Muscle of leg (tissue), 16 donors: ENCODE measurements at places on chromosomes 12 and 14. TPM values are rescaled to one million over a fixed set of nuclear protein-coding genes. Genes with fewer than 3 reads are reported as not detected.

TMCC3 gene
- 16.3 TPM for total RNA-seq

- H3K27me3 ChIP-seq: no peaks in the 10 kb centered on the region
- H3K4me3 ChIP-seq: no peak overlapping the region
- H3K4me1 ChIP-seq: peaks cover 17% of the 10 kb centered on the region
- peak; percentile 95 for DNase-seq
- H3K27ac ChIP-seq: peak overlapping the region; percentile 77
- H3K36me3 ChIP-seq: no peaks in the 10 kb centered on the region
Observed at GRCh38 chr14:50047274-50047676, 69.1 kb downstream of the VCPKMT start.

DNA sequence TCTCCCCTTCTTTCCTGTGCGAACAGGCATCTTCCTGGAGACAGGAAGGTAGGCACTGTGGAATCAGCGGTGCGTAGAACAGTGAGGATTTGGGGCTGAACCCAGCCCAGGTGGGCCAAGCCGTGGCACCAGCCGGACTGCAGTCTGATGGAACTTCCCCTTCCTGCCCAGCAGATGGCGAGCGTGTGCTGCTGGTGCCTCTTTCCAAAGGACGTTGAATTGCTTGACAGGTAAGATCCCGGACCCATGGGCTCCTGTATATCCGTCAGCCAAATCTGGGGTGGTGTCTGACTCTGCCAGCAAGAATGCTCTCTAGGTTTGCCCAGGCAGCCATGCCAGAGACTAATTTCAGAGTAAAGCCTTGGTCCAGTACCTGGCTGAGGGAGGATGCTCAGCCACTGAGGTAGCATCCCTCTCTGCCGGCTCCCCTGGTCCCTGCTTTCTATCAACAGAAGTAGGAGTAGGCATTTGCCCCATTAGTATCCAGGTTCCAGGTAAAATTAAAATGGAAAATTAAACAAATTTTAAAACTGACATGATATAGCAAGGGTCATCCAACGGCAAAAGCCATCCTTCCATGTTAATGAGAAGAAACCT lies 21.1 kb upstream of the KCNA5 start:
- DNase-seq: peak; percentile 61
- no peaks in the 10 kb centered on the region for H3K36me3 ChIP-seq
- no peak overlapping the region for H3K4me3 ChIP-seq

GRCh38 chr12:9389796-9390195 lies 181.6 kb upstream of the PZP start:
- H3K4me3 ChIP-seq: no peak overlapping the region
- H3K36me3 ChIP-seq: no peaks in the 10 kb centered on the region
- no peak overlapping the region for H3K27ac ChIP-seq
- no peaks in the 10 kb centered on the region for H3K27me3 ChIP-seq

- H3K27me3 ChIP-seq: no peaks in the 10 kb centered on the region
- peaks cover 5% of the 10 kb centered on the region for H3K4me1 ChIP-seq
- no peak overlapping the region for H3K4me3 ChIP-seq
- DNase-seq: no peak
- H3K27ac ChIP-seq: no peak overlapping the region
- H3K36me3 ChIP-seq: peaks cover 5% of the 10 kb centered on the region
Observed at GRCh38 chr14:24255931-24256711, 6.9 kb downstream of the TGM1 start.

DNA sequence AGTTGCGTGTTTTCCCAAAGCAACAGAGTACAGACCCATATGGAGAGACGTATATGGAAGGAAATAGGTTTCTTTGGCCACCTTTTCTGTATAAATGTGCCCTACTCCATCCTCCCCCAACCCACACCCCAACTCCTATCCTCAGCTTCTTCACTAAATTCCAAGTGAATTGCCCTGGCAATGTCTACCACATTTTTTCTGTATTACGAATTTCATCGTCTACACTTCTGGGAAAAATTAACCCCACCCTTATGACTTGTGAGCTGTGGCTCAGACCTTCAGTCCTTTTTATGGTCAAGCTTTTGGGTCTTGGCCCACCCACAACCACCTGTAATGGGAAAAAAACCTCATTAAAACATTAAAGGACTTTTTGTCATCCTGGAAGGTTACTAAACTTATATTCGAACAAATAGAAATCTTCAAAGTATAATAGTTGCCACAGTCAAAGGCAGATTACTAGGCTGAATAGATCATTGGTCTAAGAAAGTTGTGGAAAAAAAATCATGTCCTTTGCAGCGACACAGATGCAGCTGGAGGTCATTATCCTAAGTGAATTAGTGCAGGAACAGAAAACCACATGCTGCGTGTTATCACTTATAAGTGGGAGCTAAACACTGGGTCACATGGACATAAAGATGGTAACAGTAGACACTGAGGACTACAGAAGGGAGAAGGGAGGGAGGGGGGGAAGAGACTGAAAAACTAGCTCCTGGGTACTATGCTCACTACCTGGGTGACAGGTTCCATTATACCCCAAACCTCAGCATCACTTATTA lies 15.7 kb upstream of the NFKBIA start:
- no peaks in the 10 kb centered on the region for H3K36me3 ChIP-seq
- no peak for DNase-seq
- no peaks in the 10 kb centered on the region for H3K27me3 ChIP-seq
- no peak overlapping the region for H3K4me3 ChIP-seq
- H3K27ac ChIP-seq: no peak overlapping the region

PSMC6 gene
- total RNA-seq: 114 TPM

GRCh38 chr12:14403293-14403692 lies 37.8 kb downstream of the ATF7IP start:
- DNase-seq: no peak
- H3K27me3 ChIP-seq: no peaks in the 10 kb centered on the region
- no peak overlapping the region for H3K4me3 ChIP-seq
- H3K27ac ChIP-seq: peak overlapping the region; percentile 32
- H3K36me3 ChIP-seq: peaks cover 2% of the 10 kb centered on the region
- H3K4me1 ChIP-seq: no peaks in the 10 kb centered on the region

MGAT4C gene
- total RNA-seq: 1.1 TPM

GRCh38 chr12:16509411-16509810 lies 96.6 kb downstream of the LMO3 start:
- H3K4me3 ChIP-seq: no peak overlapping the region
- no peaks in the 10 kb centered on the region for H3K36me3 ChIP-seq
- H3K27ac ChIP-seq: no peak overlapping the region

KRT1 gene
- 0.35 TPM for total RNA-seq

- peak; percentile 72 for DNase-seq
- H3K27me3 ChIP-seq: no peaks in the 10 kb centered on the region
Observed at GRCh38 chr12:57519796-57520052, 590 bp downstream of the DDIT3 start.

DNA sequence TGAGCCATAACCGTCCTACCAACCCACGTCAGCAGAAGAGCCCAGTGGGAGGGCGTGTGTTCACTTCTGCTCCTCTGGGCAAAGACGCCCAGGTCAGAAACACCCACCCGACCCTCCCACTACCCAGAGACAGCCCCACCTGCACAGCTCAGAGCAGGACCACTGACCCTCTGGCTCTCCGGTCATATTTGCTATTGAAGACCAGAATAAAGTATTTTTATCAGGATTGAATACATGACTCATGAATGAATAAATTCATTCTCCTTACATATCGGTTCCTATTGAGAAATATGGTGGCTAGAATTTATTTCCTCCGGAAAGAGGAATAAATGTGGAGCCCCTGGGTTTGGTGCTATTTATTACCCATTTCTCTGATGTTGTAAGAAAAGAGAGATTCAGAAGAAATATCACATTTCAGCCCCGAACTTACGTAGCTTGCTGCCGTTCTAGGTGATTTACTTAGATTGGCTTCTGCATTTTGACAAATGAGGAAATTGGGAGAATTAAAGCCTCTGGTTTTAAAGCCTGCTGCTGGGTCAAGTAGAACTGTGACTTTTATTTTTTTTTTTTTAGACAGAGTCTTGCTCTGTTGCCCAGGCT lies 36.4 kb upstream of the P2RX7 start:
- no peak overlapping the region for H3K4me3 ChIP-seq
- no peak overlapping the region for H3K27ac ChIP-seq
- H3K36me3 ChIP-seq: no peaks in the 10 kb centered on the region
- peaks cover 6% of the 10 kb centered on the region for H3K27me3 ChIP-seq

DNA sequence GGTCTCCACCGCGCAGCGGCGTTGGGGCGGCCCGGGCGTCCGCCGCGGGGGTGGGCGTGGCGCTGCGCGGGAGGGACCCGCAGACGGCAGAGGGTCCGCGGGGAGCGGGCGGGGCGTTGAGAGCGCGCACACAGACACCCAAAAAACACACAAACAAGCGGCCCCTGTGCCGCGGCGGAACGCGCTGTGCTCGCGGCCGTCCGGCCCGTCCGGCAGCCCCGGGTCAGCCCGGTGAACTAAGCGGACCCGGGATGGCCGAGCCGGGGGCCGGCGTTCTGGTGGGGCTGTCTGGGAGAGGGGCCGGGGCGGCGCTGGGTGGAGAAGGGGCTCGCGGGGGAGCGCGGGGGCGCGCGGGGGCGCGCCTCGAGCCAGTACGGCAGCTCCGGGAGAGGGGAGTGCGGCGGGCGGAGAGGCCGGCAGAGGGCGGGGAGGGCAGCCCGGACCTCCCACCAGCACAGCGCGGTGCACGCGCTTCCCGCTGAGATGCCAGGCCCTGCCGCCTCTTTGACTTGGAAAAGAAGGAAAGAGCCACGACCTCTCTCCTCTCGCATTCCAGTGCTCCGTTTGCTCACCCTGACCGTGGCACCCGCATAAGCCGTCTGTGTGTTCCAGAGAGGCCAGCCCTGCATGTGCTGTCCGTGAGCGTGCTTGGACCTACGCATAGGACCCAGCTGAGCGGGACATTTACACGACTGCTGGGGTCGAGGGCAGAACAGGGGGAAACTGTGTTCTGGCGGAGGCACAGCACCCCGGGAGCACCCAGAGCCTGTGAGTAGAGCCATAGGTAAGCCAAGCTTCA lies 10.3 kb downstream of the SLC6A12 start:
- peak; percentile 45 for DNase-seq
- peak overlapping the region; percentile 45 for H3K4me3 ChIP-seq
- peaks cover 33% of the 10 kb centered on the region for H3K27me3 ChIP-seq

- H3K4me1 ChIP-seq: peaks cover 68% of the 10 kb centered on the region
- peak overlapping the region; percentile 98 for H3K27ac ChIP-seq
Observed at GRCh38 chr14:68816183-68816942, 23.5 kb upstream of the ZFP36L1 start.
